ENCODE measurements at places on chromosomes 7 and 10.
A peak's percentile ranks its signal among the peaks of the same experiment; 100 is the strongest.

- DNase-seq, result no peak
Observed at GRCh38 chr7:71372991-71373390, 241.0 kb downstream of the GALNT17 start.

DNA sequence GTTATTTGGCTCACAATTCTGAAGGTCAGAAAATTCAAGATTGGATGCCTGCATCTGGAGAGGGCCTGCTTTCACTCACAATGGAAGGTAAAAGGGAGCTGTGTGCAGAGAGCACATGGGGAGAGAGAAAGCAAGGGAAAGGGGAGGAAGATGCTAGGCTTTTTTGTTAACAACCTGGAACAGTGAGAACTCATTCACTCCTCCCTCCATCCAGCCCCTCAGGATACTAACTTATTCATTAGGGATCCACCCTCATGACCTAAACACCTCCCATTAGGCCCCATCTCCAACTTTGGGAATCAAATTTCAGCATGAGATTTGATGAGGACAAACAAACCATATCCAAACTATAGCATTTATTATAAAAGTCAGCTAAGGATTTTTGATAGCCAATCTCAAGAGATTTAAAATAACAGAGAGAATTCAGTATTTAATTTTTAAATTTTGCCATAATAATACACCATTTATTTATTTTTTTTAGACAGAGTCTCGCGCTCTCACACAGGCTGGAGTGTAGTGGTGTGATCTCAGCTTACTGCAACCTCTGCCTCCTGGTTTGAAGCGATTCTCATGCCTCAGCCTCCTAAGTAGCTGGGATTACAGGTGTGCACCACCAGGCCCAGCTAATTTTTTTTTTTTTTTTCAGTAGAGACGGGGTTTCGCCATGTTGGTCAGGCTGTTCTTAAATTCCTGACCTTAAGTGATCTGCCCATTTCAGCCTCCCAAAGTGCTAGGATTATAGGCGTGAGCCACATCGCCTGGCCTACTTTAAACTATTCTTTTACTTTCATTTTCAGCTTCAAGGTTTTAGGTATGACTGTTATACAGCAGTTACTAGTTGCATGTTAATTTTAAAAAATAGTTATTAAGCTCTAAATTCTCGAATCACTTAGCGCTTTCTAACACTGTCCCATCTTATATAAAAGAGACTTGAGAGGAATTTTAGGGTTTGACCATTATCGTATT is 20.3 kb upstream of the ETV1 start:
- no peak for DNase-seq

DNA sequence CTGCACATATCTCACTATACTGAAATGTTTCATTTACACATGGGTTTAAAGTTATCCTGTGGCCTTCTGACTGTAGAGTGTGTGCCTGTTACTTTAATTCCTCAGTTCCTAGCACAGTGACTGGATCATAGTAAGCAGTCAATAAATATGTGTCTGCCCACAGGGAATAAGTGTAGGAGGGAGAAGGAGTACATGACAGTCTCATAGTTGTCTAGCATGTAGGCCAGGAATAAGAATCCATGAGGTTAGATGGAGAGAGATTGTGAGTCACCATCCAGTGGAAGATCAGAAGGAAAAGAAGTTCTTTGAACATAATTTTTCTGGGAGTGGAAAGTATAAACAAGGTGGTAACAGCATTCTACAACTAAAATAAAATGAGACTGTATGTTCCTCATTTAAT is 36.6 kb upstream of the SEMA3A start:
- DNase-seq, result no peak

- no peak for DNase-seq
Observed at GRCh38 chr10:111429288-111430028, 352.6 kb downstream of the ADRA2A start.

- DNase-seq, result no peak
Observed at GRCh38 chr10:126263006-126263676, 125.1 kb downstream of the ADAM12 start.

- no peak for DNase-seq
Observed at GRCh38 chr10:131928248-131929095, 27.7 kb downstream of the PPP2R2D start.

DNA sequence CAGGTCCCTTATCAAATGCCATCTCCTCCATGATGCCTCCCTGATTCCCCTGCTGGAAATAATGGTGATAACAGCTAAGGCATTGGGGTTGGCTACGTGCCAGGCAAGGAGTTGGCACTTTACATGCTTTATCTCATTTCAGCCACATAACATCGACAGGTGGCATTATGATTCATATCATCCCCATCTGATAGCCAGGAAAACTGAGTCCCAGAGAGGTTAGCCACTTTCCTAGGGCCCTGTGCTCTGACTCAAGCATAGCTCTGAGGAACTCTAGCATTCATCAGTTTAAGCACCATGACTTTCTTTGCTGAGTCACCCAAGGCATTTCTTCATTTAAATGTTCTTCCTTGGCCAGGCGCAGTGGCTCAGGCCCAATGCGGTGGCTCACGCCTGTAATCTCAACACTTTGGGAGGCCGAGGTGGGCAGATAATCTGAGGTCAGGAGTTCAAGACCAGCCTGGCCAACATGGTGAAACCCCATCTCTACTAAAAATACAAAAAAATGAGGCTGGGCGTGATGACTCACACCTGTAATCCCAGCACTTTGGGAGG is 6.6 kb downstream of the LEP start:
- DNase-seq, result no peak

GRCh38 chr7:80581486-80582260 is 56.8 kb upstream of the CD36 start:
- DNase-seq, result no peak

- peak; percentile 44 for DNase-seq
Observed at GRCh38 chr7:129343099-129343700, 91.0 kb upstream of the STRIP2 start.

- DNase-seq, result peak; percentile 26
Observed at GRCh38 chr10:45220931-45221330, 94.5 kb downstream of the OR13A1 start.

- DNase-seq, result no peak
Observed at GRCh38 chr10:8057636-8058273, 3.3 kb downstream of the GATA3 start.
